GM10248 (cell line): ENCODE measurements at places on chromosomes 4 and X.

GRCh38 chr4:151670843-151671242 is 90.0 kb downstream of the GATB start:
- DNase-seq = no peak

- no peak for DNase-seq
These were observed 125.5 kb downstream of the NWD2 start for GRCh38 chr4:37370052-37370451.

GRCh38 chrX:34338046-34338445 is 205.9 kb upstream of the FAM47A start:
- no peak for DNase-seq

DNA sequence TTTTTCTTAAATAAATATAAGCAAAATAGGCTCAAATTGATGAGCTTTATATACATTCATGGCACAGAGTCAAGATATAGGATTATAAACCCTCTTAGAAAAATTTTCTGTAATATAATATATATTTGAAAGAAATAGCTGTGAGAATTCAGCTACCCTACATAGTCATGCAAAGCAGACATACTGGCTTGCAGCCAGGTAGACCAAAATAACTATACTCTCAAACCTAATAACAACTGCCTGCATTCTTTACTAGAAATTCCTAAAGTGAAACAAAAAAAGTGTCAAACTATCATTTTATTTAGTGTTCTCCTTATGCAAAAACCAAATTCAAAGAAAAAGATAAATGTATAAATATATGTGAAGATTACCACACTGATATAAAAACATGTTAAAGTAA is 1390.2 kb downstream of the C4orf33 start:
- DNase-seq = no peak

GRCh38 chrX:110665223-110666002 is 130.2 kb downstream of the CHRDL1 start:
- no peak for DNase-seq

DNA sequence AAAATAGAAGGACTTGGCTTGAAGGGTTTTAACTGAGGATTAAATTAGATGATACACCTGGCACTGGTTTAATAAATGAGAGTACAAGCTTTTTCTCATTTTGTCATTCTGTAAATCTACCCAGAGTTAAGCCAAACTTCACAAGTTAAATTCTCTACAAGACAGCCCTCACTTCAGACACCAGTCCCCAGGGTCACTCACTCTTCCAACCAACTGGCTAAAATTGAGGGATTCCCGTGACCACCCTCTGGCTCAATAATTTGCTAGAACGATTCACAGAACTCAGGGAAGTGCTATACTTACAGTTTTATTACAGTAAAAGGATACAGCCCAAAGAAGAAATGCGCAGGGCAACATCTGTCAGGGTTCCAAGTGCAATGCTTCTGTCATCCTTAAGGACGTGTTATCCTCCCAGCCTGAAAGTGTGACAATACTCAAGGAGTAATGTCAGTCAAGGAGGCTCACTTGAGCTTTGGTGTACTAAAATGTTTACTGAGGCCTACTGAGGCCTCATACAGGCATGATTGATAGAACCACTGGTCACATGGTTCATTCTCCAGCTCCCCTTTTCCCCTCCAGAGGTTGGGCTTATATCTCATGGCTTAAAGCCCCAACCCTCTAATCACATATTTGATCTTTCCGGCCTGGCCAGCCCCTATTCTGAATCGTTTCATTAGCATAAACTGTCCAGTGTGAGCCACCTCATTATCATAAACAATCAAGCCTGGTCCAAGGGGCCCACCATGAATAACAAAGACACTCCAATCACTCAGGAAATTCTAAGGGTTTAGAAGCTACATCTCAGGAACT is 9.6 kb upstream of the TMSB4X start:
- DNase-seq = no peak

DNA sequence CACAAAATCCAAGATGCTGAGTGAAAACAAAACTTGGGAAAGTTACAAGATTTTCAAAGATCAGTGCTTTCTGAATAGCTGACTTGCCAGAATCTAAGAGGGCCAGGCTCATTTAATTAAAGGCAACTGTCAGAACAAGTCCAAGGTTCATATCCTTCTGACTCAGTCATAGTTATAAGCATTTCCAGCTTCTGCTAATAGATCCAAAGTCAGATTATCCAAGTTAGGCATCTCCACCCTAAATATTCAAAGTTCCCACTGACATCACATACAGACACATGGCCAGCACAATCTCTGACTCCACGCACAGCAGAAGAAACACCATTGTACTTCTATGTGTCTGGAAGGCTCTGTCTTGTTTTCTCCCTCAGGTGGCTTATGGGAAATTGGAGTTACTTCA is 41.8 kb downstream of the GASK1B start:
- no peak for DNase-seq

DNA sequence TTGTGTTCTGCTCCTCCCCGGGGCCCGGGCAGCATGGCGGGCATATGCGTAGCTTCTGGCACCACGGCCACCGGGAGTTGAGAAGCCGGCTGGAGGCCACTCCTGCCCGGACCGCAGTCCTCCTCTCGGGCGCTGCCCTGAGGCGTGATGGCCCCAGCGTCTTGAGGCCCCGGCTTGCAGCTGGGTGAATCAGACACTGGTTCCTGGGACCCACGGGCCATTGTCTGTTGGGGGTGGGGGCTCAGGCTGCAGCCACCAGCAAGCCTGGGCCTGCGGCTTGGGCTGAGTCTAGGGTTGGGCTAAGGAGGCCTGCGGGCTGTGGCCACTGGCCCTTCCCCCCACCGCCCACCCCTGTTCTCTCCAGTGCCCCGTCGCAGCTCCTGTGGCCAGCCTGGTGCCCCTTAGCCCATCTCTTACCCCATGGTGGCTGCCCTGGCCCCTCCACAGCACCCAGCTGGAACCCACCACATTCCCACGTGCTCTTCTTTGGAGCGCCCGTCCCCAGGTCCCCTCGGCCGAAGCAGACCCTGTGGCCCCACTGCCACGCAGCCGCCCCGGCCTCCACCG is 6.7 kb upstream of the UVSSA start:
- no peak for DNase-seq

DNA sequence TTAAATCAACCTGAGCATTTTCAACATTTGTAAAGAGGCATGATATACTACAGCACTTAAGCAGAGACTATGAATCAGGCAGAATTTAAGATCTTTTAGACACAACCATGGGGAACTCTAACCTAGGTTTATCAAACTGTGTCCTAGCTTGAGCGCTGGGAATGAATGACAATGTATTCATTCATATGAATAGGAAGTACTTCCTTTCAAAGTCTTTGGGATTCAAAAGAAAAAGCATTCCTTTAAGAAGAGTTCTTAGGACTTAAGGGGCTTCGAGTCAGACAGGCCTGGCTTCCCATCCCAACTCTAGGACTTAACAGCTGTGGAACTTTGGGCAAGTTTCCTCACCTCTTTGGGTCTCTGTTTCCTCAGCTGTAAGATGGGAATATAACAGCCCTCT is 104.6 kb downstream of the ANAPC4 start:
- DNase-seq = no peak

DNA sequence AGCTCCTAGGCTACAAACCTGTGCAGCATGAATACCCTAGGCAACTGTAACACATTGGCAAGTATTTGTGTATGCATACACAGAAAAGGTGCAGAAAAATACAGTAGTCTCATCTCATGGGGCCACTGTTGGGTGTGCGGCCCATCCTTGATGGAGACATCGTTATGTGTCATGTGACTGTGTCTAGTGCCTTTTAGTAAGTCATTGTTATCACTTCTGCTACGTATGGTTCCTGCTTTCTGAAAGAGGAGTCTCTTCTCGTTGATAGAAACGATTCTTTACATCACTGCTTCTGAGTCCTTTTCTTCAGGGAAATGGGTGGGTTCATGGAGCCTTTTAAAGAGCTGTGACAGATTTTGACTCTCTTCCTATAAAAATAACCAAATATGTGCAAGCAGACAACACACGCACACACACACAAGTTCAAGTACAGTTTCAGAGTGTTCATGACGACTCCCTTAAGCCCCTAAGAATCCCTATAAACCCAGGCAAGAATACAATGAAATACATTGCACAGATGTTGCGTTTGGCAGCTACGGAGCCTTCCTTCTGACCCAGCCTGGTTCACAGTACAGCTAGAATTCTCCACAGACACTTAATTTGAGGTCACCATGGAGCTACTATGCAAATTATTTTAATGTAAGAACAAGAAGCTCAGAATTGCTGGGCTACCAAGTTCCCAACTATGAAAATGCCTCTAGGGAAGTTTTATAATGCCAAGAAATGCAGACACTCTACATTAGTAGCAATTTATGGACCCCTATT is 10.2 kb upstream of the STK32B start:
- no peak for DNase-seq

GRCh38 chrX:47539860-47540259 is 21.1 kb upstream of the ARAF start:
- no peak for DNase-seq

DNA sequence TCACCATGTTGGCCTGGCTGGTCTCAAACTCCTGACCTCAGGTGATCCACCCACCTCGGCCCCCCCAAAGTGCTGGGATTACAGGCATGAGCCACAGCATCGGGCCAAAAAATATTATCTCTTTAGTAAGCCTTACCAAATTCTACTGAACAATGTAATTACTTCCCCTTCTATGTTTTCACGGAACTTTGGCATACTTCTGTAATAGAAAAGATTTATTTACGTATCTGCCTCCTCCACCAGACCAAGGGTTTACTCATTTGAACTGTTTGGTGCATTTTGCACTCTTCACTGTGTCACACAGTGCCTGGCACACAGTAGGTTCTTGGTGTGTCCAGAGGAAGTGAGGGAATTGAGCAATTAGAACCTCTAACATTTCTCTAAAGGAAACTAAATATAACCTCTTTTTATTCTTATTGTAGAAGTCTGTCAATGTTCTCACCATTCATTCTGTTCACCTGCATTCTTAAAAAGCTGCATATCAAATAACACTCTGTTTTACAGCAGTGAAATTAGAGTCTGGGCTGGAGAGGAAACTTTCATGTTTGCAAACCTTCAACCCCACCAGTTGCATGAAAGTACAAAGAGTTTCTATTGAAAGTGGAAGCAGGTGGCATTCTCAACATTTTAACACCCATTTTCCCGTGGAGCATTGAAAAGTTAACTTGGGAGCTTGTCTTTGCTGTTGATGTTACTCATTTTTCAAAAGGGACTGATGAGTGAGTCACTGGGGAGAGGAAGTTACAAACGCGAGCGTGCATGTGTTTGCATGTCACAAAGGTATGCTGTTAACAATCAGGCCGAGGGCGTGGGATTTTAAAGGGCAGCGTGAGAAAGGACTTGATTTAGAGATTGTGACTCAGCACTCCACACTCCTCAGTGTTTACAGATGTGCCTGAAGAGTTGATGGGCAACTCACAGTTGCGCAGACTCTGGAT is 314.1 kb downstream of the STK32B start:
- DNase-seq = no peak

DNA sequence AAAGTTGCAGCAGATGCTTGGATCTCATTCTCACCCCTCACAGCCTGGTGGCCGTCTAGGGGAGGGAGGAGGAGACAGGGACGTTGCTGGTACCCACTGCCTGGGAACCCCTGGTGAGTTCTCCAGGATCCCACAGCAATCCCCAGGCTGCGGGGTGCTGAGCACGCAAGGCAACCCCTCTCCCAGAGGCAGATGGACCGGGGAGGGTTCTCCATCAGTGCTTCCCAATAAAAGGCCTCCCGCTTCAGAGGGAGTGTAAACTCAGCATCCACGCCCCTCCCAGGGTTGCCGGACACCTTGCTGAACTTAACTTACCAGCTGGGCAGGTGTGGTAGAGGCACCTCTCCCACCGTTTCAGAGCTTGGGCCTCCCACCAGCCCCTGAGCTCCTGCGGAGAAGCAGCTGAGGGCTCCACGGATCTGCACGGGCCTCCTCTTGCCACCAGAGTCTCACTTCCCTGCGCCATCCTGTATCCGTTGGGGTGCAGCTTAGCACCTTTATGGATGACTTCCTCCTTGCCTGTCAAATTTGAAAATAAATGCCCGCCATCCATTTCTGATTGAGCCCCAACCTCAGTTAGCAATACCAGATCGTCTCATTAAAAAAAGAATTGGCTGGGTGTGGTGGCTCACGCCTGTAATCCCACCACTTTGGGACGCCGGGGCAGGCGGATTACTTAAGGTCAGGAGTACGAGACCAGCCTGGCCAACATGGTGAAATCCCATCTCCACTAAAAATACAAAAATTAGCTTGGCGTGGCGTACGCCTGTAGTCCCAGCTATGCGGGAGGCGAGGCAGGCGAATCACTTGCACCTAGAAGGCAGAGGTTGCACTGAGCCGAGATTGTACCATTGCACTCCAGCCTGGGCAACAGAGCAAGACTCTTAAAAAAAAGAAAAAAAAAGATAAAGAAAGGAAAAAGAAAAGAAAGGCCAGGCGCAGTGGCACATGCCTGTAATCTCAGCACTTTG is 14.8 kb upstream of the TBC1D14 start:
- DNase-seq = no peak

DNA sequence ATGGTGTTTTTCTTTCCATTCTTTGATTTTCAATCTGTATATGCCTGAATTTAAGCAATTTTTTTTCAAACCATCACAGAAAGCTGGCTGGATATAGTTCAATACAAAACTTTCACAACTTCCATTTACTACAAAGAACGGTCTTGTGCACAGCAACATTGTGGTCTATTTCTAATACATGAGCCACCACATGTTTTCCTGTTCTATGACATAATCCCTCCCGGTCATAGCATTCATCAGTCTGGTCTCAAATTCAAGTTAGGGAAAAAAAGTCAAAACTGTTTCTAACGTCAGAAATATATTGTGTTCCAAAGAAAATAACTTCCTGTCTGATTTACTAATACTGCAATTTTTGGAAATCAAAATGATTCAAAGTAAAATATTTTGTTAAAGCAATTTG is 7.5 kb upstream of the CXCL6 start:
- DNase-seq = no peak

GRCh38 chr4:183702492-183702891 is 43.4 kb downstream of the TRAPPC11 start:
- no peak for DNase-seq

GRCh38 chr4:41256740-41257256 is at the start of gene UCHL1:
UCHL1 (plus strand) TSS chr4:41256928; CDS start chr4:41256977, 49 bp downstream.
- peak; percentile 38 for DNase-seq

DNA sequence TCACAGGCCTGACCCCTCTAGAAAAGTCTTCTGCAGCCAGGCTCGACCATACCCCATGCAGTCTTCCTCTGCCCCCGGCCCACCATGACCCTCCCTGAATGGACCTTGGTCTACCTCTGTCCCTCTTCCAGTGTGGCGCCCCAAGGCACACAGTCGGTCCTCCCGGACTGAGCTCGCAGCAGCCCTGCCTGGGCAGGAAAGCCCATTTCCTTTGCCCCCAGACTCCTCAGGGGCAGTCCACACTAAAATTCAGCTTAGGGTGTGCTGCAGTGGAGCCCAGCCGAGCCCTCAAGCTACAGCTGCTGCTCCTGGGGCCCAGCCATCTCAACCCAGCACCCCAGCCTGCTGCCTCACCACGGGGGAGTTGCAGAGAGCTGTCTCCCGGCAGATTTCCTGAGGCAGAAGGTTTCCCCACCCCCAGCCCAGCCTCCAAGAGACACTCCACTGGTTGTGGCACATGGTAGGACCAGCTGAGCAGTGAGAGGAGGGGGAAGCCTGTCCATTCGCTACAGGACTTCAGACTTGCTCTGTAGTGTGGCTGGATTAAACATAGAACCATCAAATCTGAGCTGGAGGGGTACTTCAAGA is 37.5 kb upstream of the IQSEC2 start:
- no peak for DNase-seq
